ENCODE measurements at places on chromosomes 1 and 21.

DNA sequence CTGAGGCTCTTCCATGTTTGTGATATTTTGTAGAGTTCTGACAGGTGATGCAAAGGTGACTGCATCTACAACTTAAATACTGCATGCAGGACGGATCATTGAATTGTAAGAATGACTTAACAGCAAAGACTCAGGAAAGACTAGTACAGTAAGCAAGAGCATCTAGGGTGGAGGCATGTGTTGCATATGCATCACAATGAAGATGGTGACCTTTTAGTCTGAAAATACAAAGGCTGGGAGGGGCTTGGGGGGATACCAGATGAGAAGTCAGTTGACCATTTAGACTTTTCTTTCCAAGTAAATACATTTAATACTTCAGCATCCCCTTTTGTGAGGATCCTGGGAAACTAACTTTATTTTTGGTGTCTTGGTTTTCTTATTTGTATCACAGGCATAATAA lies 145.5 kb downstream of the NUF2 start:
- no peak for DNase-seq

DNA sequence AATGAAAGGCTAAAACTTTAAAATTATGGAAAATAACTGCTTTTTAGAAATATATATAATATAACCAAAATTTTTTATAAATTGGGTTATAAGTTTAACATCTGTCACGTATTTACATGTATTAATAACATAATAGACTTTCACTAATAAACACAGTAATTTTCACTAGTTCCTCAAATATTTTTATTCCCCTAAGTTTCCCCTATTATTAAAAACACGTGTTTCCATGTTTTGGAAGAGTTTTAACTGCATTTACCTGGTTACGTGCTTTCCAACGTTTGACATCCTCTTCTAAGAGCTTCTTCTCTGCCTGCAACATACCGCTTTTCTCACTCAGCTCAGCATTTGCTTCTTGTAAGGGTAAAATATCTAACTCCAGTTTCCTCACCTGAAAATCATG lies 34.3 kb downstream of the TPR start:
- no peak for DNase-seq

- no peak for DNase-seq
Observed at GRCh38 chr1:226310245-226310540, 1.2 kb upstream of the LIN9 start.

DNA sequence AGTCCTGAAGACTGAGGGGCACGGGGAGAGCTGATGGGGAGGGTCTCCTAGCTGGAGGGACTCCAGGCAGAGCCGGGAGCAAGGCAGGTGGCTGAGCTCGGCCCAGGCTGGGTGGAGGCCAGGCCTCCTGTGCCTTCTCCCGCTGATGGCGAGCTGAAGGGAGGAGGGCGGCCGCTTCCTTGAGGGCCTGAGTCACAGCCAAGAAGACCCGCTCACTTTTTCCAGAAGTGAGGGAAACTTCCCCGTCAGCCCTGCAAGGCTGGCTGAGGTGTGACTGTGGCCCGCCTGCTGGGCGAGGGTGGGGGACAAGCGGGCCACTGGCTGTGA lies 1.7 kb upstream of the VWA1 start:
- DNase-seq, result peak; percentile 30

- DNase-seq, result no peak
Observed at GRCh38 chr1:76269155-76269554, 194.6 kb downstream of the ST6GALNAC3 start.

DNA sequence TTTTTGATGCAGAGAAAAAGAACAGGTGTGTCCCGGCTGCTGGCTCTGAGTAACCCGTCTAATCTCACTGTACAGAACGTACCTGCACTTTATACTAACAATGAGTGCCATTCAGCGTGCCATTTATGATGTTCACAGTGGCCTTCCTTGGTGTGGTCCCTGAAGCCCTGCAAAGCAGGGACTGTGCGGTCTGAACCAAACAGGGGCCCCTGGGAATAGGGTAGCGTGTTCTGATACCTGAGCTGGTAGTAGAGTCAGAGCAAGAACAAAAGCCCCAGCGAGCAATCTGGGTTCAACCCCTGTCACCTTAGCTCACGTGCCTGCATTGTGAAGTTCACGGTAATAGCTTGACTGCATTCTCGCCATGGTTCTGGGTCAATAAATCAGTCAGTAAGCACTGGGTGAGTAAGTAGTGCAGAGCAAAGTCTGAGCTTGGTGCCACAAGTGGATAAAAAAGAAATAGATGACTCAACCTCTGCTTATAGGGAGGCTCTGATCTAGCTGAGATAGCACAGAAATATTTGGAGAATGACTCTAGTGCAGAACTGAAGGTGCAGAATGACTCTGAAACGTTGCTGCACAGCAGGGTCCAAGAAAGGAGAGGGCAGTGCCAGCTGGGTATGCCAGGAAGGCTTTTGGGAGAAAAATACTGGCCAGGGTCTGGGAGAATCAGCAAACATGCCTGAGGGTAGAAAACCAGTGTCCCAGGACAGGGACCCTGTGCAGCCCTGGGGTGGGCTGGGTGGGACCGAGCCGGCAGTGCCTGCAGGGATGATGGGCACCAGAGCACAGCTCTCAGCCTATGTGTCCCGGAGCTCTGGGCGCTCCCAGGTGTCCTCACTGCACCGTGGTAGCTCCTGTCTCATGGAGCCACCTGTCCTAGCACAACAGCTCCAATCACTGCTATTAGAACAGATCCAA lies 125.9 kb downstream of the RHOU start:
- no peak for DNase-seq
